ENCODE measurements at places on chromosomes 5 and 9.

GRCh38 chr5:160978944-160979343 lies 126.9 kb upstream of the ATP10B start:
- no peak for DNase-seq
- no peaks in the 10 kb centered on the region for H3K36me3 ChIP-seq
- H3K27ac ChIP-seq: no peak overlapping the region
- H3K27me3 ChIP-seq: no peaks in the 10 kb centered on the region
- H3K4me1 ChIP-seq: peaks cover 8% of the 10 kb centered on the region
- no peak overlapping the region for H3K4me3 ChIP-seq

DNA sequence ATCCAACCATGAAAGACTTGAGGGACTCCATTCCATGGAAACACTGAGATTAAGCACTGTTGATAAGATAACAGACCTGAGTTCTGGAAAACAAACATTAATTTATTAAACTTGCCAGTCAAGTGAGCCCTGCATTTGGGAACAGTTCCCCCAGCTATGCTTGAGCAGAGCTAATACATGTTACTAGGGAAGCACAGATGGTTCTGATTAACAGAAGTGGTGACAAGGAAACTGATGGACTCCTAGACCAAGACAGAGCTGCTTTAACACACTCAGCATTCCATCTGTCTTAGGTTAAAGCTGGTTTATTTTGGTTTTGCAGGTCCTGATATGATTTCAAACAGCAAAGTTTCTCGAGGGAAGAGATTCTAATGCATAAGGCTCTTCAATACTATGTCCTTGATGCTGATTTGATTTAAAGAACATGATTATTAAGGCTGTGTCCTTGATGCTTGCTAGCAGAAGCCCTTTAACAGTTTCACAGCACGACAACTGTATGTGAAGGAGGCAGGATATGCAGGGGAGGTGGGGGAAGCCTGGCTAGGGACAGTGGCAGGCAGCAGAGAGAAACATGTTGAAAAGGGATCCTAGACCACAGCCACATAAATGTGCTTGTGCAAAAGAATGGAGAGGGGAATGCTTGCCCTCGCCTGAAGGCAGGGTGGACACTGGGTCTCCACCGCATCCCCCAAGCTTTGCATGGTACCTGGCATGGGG lies 66.2 kb downstream of the ACTBL2 start:
- no peak overlapping the region for H3K4me3 ChIP-seq
- H3K27me3 ChIP-seq: no peaks in the 10 kb centered on the region
- no peak for DNase-seq
- peaks cover 33% of the 10 kb centered on the region for H3K4me1 ChIP-seq

GRCh38 chr9:137149363-137149762 lies 10.4 kb downstream of the GRIN1 start:
- H3K27ac ChIP-seq: no peak overlapping the region
- no peak overlapping the region for H3K4me3 ChIP-seq
- H3K27me3 ChIP-seq: peaks cover 19% of the 10 kb centered on the region
- no peaks in the 10 kb centered on the region for H3K36me3 ChIP-seq

DNA sequence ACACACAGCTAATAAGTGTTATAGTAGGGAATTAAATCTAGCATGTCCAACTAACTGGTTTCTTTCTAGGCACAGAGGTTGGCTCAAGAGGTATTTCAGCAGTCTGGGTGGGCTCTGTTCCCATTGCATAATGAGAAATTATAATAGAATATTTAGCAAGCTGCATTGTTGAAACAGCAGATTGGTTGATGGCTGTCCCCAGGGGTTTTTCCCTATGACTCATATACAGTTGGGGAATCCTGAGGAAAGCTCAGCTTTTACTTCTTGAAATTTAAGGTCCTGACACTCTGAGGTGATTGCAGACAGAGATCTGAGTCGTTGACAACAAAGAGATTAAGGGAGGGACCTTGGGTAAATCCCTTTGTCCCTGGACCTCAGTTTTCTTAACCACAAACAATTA lies 38.3 kb upstream of the TNFSF8 start:
- H3K36me3 ChIP-seq: no peaks in the 10 kb centered on the region
- no peak for DNase-seq
- peaks cover 5% of the 10 kb centered on the region for H3K4me1 ChIP-seq
- H3K4me3 ChIP-seq: no peak overlapping the region
- H3K27ac ChIP-seq: no peak overlapping the region

- no peak overlapping the region for H3K4me3 ChIP-seq
- no peak overlapping the region for H3K27ac ChIP-seq
- DNase-seq: no peak
- no peaks in the 10 kb centered on the region for H3K36me3 ChIP-seq
- peaks cover 17% of the 10 kb centered on the region for H3K4me1 ChIP-seq
Measured at GRCh38 chr5:139443831-139444453, 4.6 kb upstream of the DNAJC18 start.

DNA sequence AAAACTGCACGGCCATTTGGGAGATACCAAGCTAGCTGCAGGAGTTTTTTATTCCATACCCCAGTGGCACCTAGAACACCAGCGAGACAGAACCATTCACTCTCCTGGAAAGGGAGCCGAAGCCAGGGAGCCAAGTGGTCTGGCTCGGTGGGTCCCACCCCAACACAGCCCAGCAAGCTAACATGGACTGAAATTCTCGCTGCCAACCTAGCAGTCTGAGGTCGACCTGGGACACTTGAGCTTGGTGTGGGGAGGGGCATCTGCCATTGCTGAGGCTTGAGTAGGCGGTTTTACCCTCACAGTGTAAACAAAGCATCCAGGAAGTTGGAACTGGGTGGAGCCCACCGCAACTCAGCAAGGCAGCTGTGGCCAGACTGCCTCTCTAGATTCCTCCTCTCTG lies 108.9 kb upstream of the CHD1 start:
- DNase-seq: no peak
- no peak overlapping the region for H3K27ac ChIP-seq
- no peaks in the 10 kb centered on the region for H3K27me3 ChIP-seq
- H3K4me3 ChIP-seq: no peak overlapping the region
- peaks cover 12% of the 10 kb centered on the region for H3K4me1 ChIP-seq

- no peak for DNase-seq
- H3K4me3 ChIP-seq: no peak overlapping the region
- peaks cover 3% of the 10 kb centered on the region for H3K36me3 ChIP-seq
- H3K27ac ChIP-seq: no peak overlapping the region
- H3K27me3 ChIP-seq: no peaks in the 10 kb centered on the region
- H3K4me1 ChIP-seq: peaks cover 13% of the 10 kb centered on the region
Measured at GRCh38 chr5:103114440-103114839, 5.5 kb downstream of the GIN1 start.
